ENCODE measurements at places on chromosomes 12 and 14.

- no peak for DNase-seq
Measured at GRCh38 chr12:116996621-116997020, 85.9 kb downstream of the FBXW8 start.

- DNase-seq, result peak; percentile 66
Measured at GRCh38 chr12:11576104-11576503, 73.4 kb upstream of the ETV6 start.

DNA sequence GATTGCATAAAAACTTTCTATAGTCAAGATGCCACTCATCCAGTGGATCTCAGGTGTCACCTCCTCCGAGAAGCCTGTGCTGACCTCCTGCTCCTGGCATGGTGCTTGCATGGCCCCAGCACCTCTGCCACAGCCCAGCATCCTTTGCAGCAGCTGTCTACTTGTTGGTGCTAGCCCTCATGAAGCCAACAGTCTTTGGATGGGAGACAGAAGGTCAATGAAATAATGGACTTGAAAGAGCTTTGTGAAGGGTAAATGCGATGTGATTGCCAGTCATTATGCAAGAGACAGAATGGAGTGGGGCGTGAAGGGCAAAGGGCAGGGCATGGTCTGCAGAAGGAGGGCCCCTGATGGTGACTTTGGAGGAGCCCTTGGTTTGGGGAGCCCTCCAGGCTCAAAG is 63.0 kb upstream of the CLMN start:
- DNase-seq, result no peak

- no peak for DNase-seq
Measured at GRCh38 chr12:123889848-123890535, 82.6 kb downstream of the CCDC92 start.
